AML-193 (cell line): ENCODE measurements at places on chromosomes 11 and 22.

GRCh38 chr11:693415-693831, 1.6 kb downstream of the DEAF1 start:
- DNase-seq: no peak

- DNase-seq: no peak
Measured at GRCh38 chr22:38078046-38078840, 5.7 kb downstream of the SLC16A8 start.

DNA sequence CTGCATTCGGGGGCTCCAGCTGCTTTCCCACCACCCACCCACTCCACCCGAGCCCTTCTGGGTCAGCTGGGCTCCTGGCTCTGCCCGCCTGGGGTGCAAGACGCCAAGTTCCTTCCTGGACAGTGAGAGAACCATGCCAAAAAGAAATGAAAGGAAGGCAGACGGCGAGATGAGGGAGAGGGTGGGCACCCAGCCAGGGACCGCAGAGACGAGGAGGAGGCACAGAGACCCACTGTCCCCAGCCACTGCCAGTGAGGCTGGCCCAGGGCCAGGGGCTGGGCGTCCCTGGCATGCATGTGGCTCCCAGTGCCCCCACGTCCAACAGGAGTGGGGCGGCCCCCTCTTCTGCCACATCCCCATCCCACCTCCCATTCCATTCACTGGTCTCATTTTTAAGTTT, 10.8 kb upstream of the CD81 start:
- DNase-seq: no peak

- no peak for DNase-seq
Measured at GRCh38 chr11:12846786-12847615, 162.1 kb upstream of the RASSF10 start.

DNA sequence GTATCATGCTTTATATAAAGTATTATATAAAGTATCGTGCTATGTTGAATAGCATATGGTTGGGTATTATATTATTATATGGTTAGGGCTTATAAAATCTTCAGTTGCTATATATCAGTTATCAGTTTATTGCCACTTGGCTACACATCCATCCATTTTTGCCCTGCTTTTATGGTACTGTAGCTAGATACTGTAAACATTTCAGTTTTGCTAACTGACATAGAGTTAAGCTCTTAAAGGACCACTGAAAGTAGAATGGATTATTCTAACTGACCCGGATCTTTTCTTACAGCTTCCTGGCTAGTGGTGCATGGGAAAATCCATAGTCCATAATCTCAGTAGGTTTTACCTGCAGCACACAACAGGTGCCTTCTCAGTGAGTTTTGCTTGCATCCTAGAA, 405.3 kb upstream of the LUZP2 start:
- no peak for DNase-seq

GRCh38 chr11:103222806-103223205, 113.6 kb downstream of the DYNC2H1 start:
- no peak for DNase-seq

DNA sequence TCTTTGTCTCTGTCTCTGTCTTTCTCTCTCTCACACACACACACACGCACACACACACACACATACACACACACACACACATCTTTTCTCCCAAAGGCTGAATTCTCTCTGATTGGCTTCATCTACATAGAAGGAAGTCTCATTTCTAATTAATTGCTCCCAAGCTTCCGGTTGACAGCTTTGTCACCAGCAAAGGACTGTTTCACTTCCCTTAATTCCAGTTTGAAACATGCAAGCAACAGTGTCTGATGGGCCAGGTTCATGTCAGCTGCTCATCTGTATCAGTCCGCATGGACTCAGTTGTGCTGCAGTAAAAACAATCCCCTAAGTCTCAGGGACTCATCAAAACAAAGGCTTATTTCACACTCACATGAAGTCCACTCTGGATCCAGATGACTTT, 16.2 kb upstream of the PVALB start:
- DNase-seq: no peak

DNA sequence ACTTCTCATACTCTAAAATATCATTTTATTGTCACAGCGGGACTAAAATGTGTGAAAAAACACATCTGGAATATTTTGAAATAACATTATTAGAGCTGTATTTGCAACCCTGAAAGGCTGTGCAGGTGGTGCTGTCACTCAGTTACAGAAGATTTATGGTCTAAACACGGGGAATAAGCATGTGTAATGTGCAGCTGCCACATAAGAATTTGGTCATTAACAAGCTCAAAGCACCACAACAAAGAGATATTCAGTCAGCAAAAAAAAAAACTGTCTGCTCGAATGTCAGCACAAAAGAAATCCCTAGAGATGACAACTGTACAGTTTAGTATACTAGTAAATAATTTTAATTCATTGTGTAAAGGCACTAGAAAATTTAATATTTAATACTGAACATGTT, 31.3 kb downstream of the TMEM123 start:
- no peak for DNase-seq

DNA sequence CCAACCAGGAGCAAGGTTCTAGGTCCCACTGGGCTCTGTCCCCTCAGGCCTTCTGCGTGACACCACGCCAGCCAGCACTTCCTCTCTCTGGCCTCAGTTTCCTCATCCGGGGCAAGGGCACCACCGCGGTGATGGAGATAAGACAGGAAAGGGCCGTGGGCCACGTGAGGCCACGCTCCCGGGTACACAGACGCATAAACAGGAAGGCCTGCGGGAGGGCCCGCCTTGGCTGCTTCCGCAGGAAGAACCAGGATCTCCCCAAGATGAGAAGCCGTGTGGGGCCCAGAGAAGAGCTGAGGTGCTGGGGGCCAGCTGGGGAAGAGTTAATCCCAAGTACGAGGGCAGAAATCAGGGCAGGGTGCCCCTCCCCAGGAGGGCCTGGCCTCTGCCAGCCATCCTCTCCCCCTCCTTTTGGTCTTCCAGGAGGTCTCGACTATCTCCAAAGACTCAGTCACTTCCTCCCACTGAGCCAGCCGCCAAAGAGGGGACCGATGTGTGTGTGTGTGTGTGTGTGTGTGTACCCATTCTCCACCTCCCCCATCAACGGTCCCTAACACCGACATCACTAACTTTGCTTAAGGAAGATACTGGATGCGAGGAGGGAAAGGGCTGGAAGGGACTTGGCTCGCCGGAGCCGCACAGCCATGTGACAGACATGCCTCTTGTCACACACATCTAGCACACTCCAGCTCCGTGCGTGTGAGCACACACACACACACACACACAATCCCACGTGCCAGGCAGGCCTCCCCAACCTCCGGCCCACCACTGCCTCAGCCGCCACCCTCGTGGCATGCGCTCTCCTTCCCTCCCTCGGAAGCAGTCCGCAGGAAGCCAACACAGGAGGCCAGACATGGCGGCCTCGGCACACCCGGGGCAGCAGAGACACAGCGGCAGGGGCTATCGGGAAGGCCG, 1.4 kb downstream of the MFNG start:
- DNase-seq: peak; percentile 85

GRCh38 chr11:637593-638521, 788 bp downstream of the DRD4 start:
- no peak for DNase-seq

GRCh38 chr11:59759900-59760299, 4.7 kb downstream of the STX3 start:
- no peak for DNase-seq

DNA sequence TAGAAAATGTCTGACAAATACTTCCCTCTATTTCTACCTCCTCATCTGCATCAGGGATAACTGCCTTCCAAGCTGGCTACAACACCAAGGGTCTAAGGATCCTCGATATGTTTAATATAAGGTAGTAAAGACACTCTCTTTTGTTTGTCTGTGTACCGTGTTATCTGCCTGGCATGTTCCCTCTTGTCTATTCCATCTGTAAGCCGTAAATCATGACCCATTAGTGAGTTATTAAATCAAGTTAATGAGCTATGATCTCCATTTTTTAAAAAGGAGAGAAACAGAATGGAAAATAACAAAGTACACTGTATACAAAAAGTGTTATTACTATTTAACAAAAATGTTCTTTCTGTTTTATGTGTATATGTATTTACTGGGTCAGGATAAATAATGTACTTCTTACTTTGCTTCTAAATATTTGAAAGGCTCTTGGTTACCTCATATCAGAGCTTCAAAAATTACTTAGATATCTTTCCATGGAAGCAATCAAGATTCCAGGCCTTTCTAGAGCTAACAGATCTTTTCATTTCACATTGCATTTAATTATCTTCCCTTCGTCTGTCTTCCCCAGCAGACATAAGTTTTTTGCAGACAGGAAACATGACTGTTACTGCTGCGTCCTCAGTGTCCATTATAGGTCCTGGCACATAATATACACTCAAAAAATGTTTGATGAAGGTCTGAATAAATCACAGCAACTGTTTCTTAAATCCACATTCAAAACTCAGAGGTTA, 342.6 kb upstream of the CCDC90B start:
- no peak for DNase-seq

GRCh38 chr22:36583546-36583945, 54.6 kb upstream of the EIF3D start:
- DNase-seq: no peak

- no peak for DNase-seq
Measured at GRCh38 chr22:18005201-18005926, 19.0 kb downstream of the MICAL3 start.

- no peak for DNase-seq
Measured at GRCh38 chr22:45546333-45547015, 43.8 kb downstream of the FBLN1 start.

GRCh38 chr11:121928597-121929580, 187.1 kb downstream of the BLID start:
- no peak for DNase-seq

DNA sequence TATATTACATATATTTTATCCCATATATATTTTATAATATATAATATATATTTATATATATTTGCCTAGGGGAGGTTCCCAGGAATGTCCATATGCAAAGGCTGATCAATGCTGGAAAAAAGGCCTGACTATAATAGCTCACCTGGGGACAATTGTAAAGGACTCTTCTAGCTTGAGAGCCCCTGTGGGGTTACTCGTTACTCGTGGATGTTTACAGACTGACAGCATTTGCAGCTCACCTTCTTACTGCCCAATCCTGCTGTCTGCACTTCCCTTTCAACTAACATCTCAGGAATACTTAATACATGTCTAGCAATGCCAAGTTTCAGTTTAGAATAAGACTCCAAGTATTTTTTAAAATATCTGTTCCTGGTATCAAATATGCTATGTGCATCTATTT, 1365.4 kb upstream of the RAG2 start:
- no peak for DNase-seq

DNA sequence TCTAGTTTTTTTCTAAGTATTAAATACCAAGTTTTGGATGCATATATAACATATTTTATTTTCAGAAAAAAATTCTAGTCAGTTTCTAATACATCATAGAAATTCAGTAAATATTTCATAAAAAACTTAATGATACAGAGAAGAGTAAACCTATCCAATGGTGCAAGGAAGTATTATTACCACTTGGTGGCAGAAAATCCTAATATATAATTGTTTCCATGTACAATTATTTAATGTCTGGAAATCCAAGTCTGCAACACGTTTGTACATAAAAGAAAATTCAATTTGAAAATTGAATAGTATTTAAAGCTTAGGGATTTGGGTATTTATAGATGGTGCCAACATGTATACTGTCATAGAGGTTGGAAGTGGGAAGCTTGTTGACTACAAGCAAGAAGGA, 127.0 kb downstream of the TRPC6 start:
- no peak for DNase-seq

DNA sequence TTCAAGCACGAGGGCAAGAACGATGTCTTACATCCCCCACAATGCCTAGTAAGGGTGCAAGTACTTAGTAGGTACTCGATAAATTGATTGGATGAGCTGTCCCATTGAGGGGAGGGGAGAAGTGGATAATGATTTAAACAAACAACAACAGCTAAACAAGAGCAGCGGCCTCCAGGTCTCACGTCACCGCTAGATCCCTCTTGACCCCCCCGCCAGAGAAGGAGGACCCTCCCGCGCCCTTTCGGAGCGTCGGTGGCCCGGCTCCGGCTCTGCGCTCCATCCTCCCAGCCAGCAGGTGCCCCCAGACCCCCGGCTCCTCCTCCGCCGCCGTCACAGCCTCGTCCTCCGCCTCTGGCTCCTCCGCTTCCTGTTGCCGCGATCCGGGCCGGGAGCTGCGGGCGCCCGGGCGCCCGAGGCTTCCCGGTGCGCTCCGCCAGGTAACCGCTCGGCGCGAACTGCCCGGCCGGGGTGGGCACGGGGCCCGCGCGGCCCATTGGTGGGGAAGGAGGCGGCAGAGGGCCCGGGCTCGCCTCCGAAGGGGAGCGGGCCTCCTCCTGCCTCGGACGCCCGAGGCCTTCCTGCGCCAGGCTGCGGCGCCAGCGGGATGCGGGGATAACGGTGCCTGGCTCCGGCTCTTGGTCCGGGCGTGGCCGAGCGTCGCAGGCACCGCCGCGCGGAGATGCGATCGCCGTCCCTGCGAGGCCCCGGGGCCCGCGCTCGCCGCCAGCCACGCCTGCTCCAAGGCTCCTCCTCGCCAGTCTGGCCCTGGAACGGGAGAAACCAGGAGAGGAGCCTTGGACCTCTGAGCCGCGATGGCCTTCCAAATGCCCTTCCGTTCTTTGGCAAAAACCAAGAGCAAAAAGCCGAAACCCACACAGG, at the start of gene TLCD5:
TLCD5 (plus strand) TSS at position 368 of the 879 bp plus-strand sequence. CDS start 2,143 bp downstream, outside the sequence.
- no peak for DNase-seq

DNA sequence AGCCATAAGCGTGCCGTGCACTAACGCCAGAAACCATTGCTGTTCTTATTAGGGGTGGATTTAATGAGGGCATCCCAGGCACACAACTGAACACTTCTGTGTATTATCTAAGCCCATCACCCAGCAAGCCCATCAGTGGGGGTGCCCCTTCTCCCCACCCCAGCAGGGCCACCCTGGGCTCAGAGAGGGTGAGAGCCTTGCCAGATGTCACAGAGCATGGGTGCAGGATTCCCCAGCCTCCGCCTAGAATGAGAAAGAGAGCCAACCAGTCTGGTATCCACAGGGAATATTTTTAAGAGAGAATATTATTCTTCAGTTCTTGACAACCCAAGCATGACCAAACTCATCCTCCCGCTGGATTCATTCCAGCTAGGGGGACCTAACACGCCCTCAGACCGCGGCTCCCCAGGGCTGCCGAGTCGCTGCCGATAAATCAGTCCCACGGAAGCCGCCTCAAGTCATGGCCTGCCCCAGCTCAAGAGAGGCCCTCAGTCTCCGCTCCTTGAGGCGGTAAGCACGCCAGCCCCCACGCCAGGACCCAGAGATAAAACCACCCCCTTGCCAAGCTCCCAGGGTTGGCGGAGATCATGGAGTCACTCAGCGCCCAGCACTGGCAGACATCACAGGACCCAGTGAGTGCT, 47.2 kb downstream of the MN1 start:
- no peak for DNase-seq

DNA sequence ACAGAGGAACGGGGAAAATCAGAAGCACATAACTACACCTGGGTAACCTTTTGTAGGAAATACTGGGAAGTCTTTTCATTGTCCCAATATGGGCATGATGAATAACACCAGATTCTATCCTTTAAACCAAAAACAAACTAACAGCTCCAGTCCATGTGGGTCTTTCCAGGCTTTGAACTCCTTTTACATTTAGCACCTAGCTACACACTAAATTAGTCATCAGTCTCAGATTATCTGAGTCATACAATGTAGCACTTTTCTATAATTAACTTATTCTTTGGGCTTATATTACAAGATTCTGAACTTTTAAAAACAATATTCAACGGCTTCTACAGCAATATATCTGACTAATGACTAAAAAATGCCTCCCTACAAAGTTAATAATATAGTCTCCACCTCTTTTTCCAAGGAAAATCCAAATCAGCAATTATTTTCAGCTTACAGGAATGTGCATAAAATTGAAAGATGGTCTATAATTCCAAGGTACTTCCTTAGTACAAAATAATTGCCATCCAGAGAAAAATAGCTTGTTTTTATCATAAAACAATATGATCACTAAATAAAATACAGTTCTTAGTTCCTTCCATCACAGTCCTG, 26.3 kb downstream of the STK33 start:
- no peak for DNase-seq

- no peak for DNase-seq
Measured at GRCh38 chr22:46007848-46008261, 30.9 kb upstream of the WNT7B start.
